Epithelial cell of prostate (primary cell): ENCODE measurements at places on chromosomes 6 and 20.

GRCh38 chr6:38172739-38173410 is 353.3 kb downstream of the ZFAND3 start:
- DNase-seq = no peak

DNA sequence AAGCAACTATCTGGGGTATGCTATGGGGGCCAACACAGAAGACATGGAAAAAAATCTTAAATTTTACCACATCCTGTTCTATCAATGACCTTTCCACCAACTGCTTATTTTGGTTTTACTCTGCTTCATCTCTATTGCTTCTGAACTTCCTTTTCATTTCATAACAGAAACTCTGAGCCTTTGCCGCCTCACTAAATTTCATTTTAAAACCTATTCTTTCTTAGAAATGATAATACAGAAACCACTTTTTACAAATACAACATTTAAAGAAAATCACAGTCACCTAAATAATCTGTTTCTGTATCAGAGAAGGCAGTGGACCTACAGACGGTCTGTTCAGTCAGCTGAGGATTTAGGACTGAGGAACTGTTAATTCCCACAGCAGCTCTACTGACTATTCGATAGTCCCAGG is 117.5 kb downstream of the KCNQ5 start:
- no peak for DNase-seq

DNA sequence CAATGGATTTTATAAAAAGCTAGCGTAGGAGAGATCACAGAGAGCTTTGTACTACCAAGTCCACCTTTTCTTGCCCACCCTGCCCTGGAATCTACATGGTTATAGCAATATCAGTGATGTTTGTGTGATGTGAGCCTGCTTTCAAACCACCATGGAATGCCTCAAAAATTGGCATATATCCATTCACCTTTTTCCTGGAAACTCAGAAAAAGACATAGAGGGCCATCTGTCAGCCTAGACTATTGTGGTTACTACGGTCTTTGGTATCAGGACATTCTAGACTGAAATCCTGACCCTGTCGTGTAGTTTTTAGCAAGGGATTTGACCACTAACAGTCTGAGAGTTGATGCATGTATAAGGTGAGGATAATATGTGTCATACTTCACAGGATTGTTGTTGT is 239.6 kb downstream of the GRIK2 start:
- DNase-seq = no peak

DNA sequence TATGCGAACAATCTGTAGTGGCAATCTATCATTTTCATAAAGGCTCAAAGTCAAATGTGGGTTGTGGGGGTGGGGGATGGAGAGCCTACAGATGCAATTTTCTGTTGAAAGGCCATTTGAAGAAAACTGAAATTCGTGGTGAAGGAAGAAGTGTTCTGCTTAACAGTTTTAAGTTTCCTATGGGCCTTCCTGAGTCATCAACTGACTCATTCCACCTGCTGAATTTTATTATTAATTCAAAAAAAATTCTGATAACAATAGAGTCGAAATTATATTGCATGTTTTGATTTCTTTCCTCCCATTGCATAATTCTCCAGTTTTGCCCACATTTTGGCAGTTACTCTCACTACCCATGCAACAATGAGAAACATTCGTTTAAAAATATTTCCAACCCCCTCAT is 622.3 kb upstream of the ARID1B start:
- no peak for DNase-seq

GRCh38 chr6:129662980-129663431 is 47.0 kb downstream of the ARHGAP18 start:
- DNase-seq = no peak

GRCh38 chr20:37280403-37280802 is 9.1 kb upstream of the MANBAL start:
- no peak for DNase-seq

GRCh38 chr6:139418481-139419132 is 44.2 kb upstream of the CITED2 start:
- DNase-seq = no peak

DNA sequence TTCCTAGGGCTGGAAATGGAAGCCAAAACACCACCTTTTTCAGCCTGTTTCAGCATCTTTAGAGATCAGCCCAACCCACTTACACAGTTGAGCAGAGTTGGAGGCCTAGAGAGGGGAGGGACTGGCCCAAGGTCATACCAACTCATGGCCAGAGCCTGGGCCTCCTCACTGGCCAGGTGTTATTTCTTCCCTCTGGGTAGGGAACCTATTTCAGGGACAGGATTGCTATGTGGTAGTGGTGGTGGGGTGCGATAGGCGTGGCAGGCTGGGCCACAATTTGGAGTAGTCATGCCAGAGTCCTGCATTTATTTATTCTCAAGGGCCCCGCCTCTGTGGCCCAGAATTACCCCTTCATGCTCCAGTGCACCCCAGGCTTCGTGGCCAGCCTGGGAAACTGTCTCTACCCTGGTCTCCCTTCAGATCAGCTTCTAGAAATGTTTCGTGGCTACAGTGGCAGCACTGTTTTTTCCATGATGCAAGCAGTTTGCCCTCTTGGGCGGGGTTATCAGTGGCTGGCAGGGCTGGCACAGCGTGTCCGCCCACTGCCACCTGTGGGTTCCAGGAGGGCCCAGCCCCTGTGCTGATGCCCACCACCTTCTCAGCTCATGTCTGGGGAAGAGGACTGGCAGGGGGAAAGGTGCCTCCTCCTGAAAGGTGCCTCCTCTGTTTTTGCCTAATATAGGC is 6.2 kb downstream of the VEGFA start:
- DNase-seq = no peak

- no peak for DNase-seq
These were observed 98.4 kb downstream of the PSMB1 start for GRCh38 chr6:170454512-170455285.

- DNase-seq = no peak
These were observed 167.1 kb downstream of the PHF3 start for GRCh38 chr6:63802606-63803206.

DNA sequence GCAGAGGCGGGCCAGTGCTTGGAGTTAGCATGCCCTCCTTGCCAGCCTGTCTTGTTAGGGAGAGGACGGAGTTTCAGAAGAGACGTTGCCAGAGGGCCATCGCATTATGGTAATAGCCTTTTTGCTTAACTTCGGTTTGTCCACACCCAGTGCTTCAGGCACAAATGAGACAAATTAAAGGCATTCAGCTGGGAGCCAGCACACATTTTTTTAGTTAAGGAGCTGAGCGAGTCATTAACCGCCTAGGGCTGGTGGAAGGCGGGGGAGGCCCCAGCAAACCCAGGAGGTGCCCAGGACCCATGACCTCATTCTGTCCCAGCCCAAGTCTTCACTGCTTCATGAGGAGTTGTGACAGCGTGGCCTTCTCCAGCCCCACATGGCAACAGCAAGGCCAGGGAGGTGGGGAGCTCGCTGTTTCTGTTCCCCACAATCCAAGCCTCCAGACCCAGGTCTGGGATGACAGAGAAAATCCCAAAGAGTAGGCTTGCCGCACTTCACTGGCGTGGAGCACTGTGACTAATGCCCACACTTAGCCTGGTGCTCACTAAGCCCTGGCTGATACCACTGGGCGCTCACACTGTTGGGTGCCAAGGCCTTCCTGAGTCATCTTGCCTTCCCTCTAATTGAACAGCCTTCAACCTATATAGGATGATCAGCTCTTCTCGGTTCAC is 237.1 kb downstream of the ANKRD60 start:
- DNase-seq = peak; percentile 92

DNA sequence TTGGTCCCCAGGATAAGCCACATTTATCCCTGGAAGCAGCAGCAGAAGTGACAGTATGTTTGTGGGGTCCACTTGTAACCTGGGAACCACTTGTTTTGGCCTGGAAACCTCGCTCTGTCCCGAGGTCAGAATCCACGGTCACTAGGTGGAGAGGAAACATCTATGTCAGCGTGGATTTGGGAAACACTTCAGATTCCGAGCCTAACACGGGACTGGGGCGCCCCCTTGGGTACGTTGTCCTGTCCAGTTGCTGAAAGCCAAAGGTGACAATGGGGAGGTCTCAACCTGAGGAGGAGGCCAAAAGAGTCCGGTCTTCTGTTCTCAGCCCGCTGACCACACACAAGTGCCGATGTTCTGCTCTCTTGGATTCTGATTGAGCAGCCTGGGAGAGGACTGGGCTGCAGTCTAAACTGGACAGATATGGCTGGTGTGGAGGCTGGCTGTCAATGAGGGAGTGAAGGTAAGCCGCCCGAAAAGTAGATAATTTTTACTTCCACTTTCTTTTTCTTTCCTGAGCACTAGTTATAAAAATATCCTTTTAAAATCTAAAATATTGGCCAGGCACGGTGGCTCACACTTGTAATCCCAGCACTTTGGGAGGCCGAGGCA is 4.9 kb upstream of the ZFP57 start:
- no peak for DNase-seq

GRCh38 chr6:52213127-52213526 is 27.0 kb downstream of the IL17A start:
- DNase-seq = no peak

GRCh38 chr20:59017493-59018231 is 1.6 kb upstream of the TUBB1 start:
- no peak for DNase-seq

DNA sequence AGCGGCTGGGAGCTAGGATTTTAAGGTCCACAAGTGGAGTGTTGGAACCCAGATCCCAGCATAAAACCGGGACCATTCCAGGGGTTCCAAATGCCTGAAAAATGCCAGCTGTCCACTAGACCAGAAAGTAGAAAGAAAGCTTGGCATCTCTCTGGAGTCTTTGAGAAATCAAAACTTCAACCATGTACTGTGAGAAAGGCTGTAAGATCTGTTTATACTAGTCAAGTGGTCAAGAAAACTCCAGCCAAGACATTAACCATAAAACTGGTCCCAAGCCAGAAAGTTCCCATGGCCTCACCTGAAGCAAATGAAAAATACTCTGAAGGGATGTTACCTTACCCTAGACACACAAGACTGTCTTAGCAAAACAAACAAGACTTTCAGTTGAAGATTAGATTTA is 112.6 kb downstream of the DCDC2 start:
- no peak for DNase-seq

GRCh38 chr6:163757520-163757919 is 343.0 kb downstream of the QKI start:
- no peak for DNase-seq

GRCh38 chr20:58402827-58403226 is 13.8 kb downstream of the VAPB start:
- no peak for DNase-seq

- DNase-seq = no peak
These were observed 216.2 kb upstream of the SOX4 start for GRCh38 chr6:21377356-21377755.

GRCh38 chr6:15736297-15736696 is 73.5 kb upstream of the DTNBP1 start:
- no peak for DNase-seq

- no peak for DNase-seq
These were observed at the start of gene VSTM2L for GRCh38 chr20:37902504-37903313. Gene VSTM2L, plus strand, starts transcription at chr20:37903127. Its CDS starts 224 bp downstream, at chr20:37903351.

DNA sequence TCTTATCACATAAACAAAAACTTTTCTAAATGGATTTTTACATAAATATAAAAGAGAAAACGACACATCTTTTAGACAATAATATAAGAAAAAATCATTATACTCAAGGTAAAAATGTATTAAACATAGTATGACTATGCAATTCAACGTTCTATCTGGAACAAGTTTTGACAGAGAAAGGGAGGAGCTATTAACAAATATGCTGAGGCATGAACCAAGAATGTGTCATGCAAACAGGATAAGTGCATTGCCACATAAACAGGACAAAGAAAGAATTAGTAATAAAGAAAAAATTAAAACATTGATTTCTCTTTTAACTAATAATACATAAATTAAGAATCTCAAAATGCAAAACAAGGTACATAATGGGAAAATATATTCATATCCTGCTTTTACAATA is 1353.4 kb upstream of the GJE1 start:
- peak; percentile 62 for DNase-seq

GRCh38 chr6:116444092-116444491 is 17.1 kb upstream of the CALHM6 start:
- no peak for DNase-seq

DNA sequence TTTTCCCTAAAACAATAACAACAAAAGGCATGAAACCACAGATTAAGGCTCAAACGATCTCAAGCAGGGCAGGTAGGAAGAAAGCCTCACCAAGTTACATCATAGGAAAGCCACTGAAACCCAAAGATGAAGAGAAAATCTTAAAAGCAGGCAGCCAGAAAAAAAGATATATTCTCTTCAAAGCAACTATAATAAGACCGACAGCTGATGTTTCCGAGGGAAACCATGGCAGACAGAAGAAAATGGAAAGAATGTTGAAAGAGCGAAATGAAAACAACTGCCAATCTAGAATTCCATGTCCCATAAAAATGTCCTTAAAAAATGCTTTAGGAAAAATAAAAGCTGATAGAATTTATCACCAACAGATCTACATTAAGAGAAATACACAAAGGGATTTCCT is 161.5 kb upstream of the THBS2 start:
- no peak for DNase-seq

GRCh38 chr6:35034411-35035191 is 106.5 kb downstream of the TCP11 start:
- no peak for DNase-seq

GRCh38 chr6:154440022-154440421 is 70.5 kb downstream of the CNKSR3 start:
- DNase-seq = no peak

- DNase-seq = no peak
These were observed 87.9 kb upstream of the AKIRIN2 start for GRCh38 chr6:87789900-87790290.

GRCh38 chr6:16749516-16750485 is 11.5 kb downstream of the ATXN1 start:
- DNase-seq = no peak

DNA sequence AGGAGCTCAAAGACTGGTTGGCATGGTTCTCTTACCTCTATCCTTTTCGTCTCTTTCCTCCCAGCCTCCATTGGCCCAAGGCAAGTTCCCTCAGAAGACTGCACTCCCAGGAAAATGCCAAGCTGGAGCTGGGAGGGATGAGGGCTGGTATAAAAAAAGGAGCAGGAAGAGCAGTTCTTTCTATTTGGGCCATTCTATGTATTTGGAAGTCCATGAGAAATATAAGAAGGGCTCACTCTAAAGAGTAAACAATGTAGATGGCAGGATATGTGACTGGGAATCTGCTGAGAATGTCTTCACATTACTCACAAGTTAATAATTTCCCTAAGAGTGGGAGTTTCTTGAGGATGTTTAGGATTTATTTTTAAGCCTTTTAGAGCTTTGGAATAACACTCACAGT is 36.6 kb upstream of the ADTRP start:
- no peak for DNase-seq

DNA sequence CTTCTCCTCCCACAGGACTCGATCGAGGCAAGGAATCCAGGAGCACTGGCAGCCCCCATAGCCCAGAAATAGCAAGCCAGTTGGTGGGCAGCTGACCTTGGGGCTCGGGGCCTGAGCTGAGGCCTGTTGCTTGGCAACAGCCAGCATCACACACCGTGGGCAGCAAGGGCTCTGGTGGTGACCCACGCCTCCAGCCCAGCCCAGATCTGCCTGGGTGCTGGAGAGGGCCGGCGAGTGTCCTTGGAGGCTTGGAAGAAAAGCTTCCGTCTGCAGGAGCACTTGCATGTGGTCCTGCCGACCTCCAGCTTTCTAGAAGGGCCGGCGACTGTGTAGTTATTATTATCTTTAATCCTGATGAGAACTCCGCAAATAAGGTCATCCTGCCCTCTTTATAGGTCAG is 67.3 kb downstream of the STK35 start:
- no peak for DNase-seq

GRCh38 chr20:59042151-59042795 is at the start of gene PRELID3B:
Gene PRELID3B, minus strand, starts transcription at chr20:59042786. Its CDS starts 56 bp downstream, at chr20:59042730.
- no peak for DNase-seq
